Stimulated activated CD8-positive, alpha-beta memory T cell treated with anti-CD3 and anti-CD28 coated beads, Interleukin-7, amount 100 ng/mL, for 1 hour (primary cell): ENCODE measurements at places on chromosomes 4 and X.

GRCh38 chr4:53816561-53816960 lies 225.3 kb upstream of the LNX1 start:
- no peak for DNase-seq

DNA sequence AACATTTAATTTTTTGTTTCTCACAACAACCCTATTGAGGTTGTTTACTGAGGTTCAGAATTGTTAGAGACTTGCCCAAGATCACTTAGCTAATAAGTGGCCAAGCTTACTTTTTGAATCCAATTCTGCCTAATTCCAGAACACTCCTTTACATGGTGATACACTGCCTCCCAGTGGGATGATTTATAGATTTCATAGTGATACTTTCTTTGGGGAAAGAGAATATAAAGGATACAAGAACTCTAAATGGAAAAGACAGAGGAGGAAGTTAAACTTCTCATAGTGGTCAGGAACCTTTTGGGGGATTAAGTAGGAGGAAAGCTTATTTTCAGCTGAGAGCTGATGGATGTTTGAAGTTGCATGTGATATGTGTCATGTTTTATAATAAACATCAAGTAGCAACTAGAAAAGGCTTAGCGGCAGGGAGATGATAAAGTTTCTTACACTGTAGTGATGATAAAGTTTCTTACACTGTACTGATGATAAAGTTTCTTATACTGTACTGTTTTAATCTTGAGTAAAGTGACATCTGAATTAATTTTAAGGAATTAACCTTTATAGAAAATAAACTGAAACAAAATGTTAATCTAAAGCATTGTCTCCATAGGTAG lies 15.3 kb downstream of the STAG2 start:
- no peak for DNase-seq

DNA sequence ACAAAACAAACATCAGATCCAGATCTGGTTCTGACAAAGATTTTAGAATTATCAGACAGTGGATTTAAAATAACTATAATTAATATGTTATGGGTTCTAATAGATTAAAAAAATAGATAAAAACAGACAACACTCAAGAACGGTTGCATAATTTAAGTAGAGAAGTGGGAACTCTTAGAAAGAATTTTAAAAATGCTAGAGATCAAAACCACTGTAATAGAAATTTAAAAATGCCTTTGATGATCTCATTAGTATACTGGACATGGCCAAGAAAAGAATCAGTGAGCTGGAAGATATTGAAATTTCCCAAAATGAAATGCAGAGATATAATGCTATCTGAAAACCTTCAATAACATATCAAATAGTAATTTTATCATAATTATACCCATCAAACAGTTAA lies 28.3 kb upstream of the DYNLT3 start:
- no peak for DNase-seq

DNA sequence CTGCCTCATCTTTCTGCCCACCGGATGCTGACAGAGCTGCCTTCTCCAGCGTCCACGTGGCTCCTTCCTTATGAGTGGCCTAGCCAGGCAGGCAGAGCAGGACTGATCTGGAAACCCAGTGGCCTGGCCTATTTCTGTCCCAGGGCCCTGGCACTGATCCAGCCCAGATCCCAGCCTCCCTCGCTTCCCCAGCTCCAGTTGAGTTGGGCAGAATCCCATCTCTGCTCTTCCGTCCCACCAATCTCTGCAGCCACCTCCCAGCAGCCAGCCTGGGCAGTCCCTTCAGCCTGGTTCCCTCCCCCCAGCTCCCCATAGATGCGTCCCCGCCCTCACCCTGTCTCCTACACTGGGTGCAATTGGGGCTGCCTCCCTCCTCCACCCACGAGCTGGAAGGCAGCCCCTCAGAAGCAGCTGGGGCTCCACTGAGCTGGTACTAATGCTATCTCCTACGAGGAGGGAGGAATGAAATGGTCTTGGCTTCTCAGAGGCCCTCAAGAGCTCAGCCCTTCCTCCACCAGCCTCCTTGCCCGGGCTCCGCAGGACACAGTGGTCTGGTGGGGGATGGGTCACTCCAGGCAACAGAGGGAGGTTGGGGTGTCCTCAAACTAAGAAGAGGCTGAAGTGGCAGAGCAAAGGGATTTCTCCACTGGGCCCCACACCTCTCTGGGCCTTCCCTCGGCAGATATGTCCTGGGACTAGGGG lies 94.2 kb downstream of the PJA1 start:
- DNase-seq, result no peak

GRCh38 chrX:41178201-41178600 lies 93.0 kb downstream of the USP9X start:
- no peak for DNase-seq

GRCh38 chr4:138090150-138090917 lies 151.8 kb downstream of the SLC7A11 start:
- no peak for DNase-seq

DNA sequence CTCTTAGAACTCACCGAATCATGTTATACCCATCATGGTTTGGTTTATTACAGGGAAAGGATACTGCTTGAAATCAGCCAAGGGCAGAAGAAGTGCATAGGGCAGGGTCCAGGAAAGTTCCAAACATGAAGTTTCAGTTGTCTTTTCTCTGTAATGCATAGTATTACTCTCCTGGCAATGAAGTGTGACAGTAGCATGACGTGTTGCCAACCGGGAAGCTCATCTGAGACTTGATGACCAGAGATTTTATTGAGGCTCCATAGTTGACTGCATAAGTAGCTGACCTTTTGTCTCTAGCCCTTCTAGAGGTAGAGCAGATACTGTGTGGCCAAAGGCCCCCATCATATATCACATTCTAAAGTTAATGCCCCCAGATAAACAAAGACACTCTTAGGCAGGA lies 72.1 kb downstream of the BEND4 start:
- DNase-seq, result no peak

DNA sequence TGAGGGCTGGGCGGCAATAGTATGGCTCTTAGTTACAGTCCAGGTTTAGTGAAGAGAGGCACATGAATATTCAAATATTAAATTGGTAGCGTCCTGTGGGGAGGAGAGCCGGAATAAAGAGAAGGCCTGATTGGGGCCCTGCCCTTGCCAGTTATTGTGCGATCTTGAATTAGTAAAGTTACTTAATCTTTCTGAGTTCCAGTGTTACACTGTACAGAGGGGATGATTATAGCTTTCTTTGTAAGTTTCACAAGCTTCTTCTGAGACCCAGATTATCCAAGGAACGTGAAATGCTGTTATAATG lies 1.2 kb downstream of the METAP1 start:
- DNase-seq, result no peak

GRCh38 chrX:38365954-38366353 lies 13.6 kb downstream of the OTC start:
- no peak for DNase-seq

DNA sequence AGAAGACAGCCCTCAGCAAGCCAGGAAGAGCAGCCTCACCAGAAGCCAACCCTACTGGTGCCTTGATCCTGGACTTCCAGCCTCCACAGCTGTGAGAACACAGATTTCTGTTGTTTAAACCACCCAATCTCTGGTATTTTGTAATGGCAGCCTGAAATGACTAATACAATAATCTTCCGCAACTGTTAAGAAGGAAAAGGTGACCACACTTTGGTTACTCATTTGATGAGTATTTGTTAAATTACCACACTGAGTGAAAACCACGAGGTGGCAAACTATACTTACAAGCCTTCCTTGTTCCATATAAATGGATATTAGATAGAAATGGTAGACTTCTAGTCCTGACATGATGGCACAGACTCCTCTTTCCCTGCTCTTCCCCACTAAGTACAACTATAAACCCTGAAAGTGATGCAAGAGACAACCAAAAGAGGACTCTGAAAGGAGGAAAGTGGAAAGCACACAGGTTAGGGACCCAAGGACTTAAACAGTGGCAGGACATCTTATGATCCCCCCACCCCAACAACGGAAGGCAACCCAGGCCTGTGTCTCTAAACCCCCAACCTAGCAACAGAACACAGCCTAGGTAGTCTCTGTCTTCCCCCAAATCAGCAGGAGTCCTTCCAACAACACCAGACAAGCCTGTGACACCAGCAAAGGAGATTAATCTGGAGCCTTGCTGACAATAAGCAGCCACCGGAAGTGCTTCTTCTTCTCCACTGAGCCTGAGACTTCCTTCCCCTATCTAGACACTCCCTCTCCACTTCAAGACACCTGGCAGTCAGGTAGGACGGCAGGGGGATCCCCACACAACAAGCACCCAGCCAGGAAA lies 12.3 kb downstream of the ZNF182 start:
- DNase-seq, result no peak

DNA sequence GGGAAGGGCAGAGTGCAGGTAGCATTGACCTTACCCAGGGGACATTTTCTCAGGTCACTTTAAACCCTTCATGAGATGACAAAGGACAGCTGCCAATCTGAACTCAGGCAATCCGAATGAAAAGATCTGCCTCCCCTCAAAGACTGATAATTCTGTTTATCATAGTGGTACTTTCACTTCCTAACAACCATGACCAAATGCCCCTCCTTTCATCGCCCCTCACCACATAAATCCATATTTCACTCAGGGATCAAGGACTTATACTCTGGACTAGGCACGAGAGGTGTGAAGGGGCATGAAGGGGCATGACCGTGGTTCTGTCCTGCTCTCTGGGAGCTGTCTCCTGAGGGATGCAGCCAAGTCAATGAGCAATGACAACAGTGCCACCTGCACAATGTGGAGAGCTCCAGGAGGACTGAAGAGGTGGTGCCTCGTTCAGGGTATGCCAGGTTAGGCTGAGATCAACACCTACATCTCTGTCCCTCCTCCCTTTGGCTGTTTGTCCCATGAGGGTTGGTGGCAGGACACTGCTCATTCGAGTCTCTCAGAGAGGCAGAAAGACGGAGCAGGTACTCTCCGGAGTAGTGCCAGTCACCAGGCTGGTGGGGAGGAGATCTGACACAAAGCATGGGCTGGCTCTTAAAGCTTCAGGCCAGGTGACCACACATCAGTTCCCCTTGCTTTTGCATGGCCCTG lies 12.5 kb downstream of the HS3ST1 start:
- no peak for DNase-seq

DNA sequence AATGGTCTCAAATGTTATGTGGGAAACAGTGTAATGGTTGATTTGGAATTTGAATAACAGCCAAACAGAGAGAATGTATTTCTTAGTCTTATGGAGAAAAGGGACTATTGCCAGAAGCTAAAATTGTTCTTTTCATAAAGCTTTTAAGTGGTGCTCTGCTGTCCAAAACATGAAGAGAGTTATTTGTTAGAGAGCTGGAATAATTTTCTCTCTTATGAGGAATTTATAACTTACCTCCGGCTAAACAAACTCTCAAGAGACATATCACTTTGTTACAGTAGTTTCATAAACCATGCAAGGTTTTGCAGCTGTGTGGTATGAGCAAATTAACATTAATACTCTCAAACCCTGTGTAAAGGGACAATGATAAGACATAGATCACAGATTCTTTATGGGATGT lies 28.6 kb downstream of the SULT1B1 start:
- no peak for DNase-seq

- DNase-seq, result no peak
Measured at GRCh38 chr4:5192678-5193077, 141.4 kb downstream of the STK32B start.

DNA sequence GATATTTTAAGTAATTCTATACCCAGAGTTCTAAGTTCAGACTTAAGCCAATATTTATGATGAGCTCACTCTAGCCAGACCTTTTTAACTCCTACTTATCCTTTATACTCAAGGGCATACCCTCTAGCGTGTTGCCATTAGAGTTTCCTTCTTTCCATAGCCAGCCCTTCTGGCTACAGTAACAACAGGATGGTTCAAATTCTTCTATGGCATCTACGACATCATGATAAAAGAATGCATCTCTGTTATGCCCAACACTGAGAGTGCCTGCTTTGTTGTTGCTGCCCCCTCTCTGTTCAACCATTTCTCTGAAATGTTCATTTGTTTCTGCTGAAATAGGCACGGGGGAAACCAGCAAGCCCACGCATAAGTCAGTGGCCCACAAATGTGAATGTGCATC lies 104.5 kb downstream of the UBE2NL start:
- DNase-seq, result no peak

GRCh38 chr4:96736352-96736889 lies 896.5 kb downstream of the PDHA2 start:
- no peak for DNase-seq

- no peak for DNase-seq
Measured at GRCh38 chr4:10172278-10172921, 55.8 kb upstream of the WDR1 start.
